ENCODE measurements at places on chromosomes 2 and 18.
A peak's percentile ranks its signal among the peaks of the same experiment; 100 is the strongest.

DNA sequence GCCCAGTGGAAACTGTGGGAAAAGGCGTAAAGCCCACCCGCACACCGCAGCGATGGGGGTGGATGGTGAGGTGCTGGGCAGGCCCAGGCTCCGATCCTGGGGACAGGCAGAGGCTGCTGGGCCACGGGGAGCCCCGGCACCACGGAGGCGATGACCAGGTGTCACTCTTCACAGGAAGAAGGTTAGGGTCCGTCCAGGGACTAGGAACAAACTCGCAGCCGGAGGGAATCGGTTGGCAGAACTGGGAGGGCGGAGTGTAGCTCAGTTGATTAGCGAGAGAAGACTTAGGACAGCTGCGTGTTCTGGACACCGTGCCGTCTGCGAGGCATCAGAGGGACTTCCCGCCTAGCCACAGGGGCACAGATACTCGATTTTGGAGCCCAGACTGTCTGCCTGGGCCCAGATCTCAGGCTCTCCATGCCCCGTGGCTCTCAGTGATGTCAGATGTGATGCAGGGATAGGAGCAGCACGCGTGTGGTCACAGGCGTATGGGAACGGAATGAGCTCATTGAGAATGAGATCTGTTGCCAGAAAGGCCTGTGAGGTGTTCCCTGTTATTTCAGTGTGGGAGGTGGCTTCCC is 16.1 kb upstream of the ALLC start:
- DNase-seq, result no peak

GRCh38 chr18:80234398-80234797 is 12.9 kb downstream of the PARD6G start:
- DNase-seq, result no peak

- DNase-seq, result no peak
Observed at GRCh38 chr2:159224061-159224813, 62.3 kb downstream of the WDSUB1 start.

- no peak for DNase-seq
Observed at GRCh38 chr2:239826376-239826775, 198.8 kb downstream of the NDUFA10 start.

- no peak for DNase-seq
Observed at GRCh38 chr2:47072728-47073191, 82.3 kb downstream of the STPG4 start.

- DNase-seq, result no peak
Observed at GRCh38 chr2:12819721-12820120, 103.0 kb downstream of the TRIB2 start.

- DNase-seq, result peak; percentile 33
Observed at GRCh38 chr2:45436456-45436855, 174.6 kb downstream of the SRBD1 start.

- DNase-seq, result peak; percentile 96
Observed at GRCh38 chr2:207869784-207870778, 100.4 kb upstream of the FZD5 start.

DNA sequence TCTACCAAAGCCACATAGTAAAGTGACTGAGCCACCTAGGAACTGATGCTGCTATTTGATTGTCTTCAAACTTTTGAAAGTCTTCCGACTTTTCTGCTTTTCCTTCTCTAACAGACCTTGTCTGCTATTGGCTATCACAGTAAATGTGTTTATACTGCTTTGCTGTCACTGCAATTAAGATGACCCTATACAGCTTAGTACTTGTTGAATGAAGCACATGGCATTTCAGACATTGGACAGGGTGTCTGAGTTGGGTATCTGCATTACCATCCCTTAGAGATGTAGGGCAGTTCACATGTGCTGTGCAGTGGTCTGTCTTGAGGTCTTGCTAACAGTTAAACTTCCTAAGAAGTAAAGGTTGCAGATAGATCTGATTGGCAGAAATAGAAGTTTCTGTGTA is 3.6 kb downstream of the WDR43 start:
- no peak for DNase-seq

DNA sequence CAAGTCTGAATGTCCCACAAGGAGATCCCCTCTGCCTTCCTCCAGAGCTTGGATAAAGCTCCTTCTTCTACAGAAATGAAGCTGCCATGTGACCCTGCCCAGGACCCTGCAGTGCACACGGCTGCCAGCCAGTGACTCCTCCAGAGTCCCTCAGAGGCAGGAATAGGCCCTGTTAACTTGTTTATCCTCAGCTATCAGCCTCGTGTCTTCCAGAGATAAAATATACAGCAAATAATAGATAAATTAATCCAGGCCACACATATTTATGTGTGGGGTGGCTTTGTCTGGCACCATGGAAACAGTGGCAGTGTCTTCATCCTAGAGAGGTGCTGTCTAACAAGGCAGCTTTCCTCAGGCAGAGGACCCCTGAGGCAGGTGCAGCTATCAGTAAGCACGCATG is 66.7 kb downstream of the TMEM18 start:
- DNase-seq, result no peak

DNA sequence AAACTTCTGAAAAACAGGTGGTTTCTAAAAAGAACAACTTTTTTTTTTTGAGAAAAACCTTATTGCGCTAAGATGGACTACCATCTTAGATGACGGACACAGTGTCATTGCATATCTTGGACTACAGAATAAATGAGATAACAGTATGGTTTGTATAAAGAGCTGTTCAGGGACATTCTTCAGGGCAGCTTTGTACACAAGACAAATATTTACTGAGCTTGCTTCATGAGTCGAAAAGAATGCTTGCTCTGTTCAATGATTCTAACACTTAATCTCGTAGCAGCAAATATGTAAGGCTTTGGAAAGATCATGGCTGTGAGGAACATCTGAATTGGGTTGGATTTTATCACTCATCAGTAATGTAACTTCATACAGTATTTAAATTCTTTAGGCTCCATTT is 282.5 kb upstream of the CWC22 start:
- DNase-seq, result no peak

GRCh38 chr2:54469484-54470053 is 13.4 kb downstream of the SPTBN1 start:
- no peak for DNase-seq

DNA sequence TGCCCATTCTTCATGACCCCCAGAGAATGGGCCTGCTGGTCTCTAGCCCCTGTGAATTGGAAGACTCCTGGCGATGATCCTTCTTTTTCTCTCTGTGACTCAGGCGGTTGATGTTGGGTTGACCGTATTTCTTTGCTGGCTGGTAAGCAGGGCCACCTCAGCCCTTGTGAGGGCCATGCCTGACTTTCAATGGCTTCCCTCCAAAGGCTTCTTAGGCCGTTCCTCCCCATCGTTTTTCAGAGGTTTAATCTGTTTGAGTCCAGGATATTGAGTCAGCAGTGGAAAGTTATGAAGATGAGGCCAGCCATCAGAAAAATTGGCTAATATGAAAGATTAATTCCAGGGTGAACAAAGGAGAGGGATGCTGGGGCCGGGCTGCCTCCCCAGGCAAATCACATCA is 13.6 kb downstream of the HPCAL1 start:
- no peak for DNase-seq

GRCh38 chr18:49843131-49843530 is 29.8 kb upstream of the ACAA2 start:
- no peak for DNase-seq

DNA sequence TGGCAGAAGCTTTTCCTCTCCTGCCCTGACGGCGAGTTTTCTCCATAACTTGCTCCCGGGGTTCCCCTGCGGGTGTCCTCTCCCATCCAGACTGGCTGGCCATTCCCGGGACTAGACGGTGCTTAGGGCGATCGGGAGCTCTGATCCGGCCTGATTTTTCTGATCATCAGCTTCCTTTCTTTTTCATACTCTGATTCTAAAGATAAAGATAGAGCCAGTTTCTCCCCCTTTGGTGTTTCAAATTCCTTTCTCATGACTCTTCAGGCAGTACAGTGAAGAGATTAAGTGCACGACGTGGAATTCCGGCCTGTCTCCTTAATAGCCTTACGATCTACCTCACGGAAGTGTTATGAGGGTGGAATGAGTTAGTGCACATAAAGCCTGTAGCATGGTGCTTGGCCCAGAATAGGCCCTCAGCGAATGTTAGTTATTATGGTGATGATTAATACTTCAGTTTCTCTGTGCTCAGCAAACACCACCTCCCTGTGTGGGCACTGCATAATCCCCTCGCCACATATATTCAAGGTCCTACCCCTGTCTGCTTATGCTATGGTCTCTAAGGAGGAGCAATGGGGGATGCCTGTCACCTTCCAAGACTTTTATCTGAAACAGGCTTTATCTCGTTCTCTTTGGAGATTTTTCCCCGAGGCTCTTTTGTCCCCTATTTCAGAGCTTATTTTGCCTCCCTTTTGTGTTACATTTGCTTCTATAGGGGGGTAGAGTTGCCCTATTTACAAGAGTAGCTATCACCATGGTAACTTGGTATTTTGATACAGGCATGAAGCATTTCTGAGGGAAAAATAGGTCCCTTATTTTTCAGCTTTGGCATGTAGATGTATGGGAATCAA is 254.8 kb downstream of the CDH2 start:
- peak; percentile 92 for DNase-seq

GRCh38 chr2:233936089-233936488 is 18.9 kb downstream of the TRPM8 start:
- DNase-seq, result no peak

DNA sequence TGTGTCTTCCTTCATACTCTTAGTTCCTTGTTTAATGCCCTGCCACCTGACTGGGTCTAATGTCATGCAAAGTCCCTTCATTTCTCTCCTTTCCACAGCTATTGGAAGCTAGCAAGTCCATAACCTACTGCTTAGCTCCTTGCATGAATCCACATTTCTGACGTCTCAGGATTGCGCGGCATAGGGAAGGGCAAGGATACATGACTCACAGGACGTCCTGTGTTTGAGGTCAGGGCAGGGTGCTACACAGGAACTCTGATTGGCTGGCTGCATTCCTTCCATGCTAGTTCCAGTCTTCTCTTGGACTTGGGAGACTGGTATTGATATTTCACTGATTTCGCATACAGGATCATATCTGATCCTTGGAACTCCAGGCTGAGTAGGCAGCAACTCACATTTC is 137.9 kb downstream of the CDH2 start:
- DNase-seq, result peak; percentile 62

DNA sequence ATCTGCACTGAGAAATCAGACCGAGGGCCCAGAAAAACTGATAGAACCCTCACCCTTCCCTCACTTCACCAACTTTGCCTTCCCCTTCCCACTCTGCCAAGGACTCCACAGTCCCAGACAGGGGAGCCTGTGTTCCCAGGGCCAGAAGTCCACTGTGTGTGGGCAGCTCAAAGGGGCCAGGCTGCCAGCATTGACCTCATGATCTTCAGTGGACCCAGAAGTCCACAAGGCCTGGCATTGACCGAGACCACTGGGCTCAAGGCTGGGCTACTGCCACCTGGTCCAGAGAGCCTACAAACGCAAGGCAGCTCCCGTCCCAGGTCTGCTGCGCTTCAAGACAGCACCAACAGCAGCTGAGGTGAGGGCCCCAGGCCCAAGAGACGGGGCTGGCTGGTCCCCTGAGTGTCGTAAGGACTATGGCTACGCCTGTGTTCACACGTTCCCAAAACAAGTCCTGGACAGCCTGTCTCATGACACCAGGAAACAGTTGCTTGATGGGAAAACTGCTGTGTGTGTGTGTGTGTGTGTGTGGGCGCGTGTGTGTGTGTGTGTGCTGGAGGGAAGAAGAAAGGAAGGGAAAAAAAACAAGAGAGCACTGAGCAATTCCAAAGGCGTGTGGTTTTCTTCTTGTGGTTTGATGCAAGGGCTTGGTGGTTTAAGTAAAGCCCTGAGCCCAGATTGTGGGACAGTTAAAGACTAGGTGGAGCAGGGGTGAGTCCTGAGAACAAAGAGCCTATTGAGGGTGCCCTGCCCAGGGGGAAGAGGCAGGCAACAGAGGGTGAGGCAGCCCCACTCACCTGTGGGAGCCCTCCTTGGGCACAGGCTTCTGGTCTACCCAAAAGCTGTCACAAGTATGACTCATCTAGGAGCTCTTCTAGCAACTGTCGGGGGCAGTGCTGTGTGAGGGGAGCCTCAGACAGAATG is 46.6 kb upstream of the ZBTB7C start:
- peak; percentile 97 for DNase-seq

- peak; percentile 66 for DNase-seq
Observed at GRCh38 chr2:1736045-1736444, 8.3 kb downstream of the PXDN start.

DNA sequence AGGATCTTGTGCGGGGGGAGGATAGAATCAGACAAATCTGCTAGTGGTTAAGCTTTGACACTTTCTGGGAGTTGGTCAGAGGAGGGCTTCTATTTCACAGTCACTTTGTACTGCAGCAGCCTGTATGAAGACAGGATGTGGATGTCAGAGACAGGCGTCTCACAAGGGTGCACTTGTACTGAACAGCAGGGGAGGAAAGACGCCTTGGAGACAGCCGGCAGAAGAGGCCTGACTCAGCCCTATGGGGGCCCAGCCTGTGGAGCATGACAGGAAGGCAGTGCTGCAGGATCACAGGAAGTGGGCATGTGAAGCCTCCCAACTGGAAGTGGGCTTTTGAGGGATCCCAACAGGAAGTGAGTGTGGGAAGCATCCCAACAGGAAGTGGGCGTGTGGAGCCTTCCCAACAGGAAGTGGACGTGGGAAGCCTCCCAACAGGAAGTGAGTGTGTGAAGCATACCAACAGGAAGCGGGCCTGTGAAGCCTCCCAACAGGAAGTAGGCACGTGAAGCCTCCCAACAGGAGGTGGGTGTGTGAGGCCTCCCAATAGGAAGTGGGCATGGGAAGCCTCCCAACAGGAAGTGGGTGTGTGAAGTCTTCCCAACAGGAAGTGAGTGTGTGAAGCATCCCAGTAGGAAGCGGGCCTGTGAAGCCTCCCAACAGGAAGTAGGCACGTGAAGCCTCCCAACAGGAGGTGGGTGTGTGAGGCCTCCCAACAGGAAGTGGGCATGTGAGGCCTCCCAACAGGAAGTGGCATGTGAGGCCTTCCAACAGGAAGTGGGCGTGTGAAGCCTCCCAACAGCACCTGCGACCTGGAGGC is 212.3 kb downstream of the SNTG2 start:
- DNase-seq, result peak; percentile 92
